ENCODE measurements at places on chromosomes 12 and 14.

DNA sequence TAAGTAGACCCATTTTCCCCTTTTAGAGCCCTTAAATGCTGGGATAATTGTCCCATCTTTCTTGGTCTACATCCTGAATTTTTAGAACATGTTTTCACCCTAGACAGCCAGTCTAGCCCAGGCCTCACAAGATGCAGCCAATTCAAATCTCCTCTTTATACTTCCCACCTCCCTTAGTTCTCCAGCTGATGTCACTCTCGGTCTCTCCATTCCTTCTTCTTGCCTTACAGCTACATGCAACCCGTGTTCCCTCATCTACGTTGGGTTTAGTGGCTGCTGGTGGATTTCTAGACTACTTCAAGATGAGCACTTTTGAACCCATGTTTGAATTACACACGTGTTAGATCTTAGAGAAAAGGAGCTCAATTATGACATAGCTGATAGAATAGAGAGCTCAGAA is 132.0 kb downstream of the PPM1H start:
- DNase-seq = peak; percentile 88

GRCh38 chr12:29545102-29545467 is 47.6 kb upstream of the OVCH1 start:
- DNase-seq = no peak

GRCh38 chr12:90695415-90695814 is 259.6 kb downstream of the CCER1 start:
- DNase-seq = no peak

DNA sequence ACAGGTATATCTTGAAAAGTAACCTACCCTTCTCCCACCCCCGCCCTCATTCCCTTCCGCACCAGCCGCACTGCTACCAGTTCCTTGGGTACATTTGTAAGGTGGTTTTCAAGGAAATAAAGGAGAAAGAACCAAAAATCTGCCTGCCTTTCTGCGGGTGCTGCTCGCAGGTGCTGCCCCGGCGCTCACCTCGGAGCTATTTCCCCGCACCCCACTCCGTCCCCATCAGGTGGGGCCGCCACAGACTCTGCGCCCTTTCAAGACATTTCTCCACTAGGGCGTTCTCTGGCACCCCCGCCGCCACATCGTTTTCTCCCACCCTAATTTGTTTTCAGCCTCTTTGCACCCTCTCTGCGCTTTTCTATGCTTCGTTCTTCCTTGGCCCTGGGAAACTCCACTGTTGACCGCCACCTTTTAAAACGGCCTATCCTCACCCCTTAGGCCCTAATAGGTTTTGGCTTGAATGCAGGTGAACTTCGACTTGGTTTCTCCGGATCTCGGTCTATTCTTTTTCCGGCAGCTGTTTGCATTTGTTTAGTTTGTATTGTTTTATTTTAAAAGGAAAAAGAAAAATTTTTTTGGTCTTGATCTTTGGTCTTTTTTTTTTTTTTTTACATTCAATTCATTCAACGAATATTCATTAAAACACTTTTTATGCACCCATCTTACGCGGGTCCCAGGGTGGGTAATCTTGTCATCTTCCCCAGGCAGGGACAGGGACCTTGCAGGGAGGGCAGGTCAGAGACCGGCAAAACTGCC is 3.0 kb downstream of the VSX2 start:
- DNase-seq = peak; percentile 50

- DNase-seq = no peak
Measured at GRCh38 chr14:53295985-53296582, 143.0 kb upstream of the DDHD1 start.

DNA sequence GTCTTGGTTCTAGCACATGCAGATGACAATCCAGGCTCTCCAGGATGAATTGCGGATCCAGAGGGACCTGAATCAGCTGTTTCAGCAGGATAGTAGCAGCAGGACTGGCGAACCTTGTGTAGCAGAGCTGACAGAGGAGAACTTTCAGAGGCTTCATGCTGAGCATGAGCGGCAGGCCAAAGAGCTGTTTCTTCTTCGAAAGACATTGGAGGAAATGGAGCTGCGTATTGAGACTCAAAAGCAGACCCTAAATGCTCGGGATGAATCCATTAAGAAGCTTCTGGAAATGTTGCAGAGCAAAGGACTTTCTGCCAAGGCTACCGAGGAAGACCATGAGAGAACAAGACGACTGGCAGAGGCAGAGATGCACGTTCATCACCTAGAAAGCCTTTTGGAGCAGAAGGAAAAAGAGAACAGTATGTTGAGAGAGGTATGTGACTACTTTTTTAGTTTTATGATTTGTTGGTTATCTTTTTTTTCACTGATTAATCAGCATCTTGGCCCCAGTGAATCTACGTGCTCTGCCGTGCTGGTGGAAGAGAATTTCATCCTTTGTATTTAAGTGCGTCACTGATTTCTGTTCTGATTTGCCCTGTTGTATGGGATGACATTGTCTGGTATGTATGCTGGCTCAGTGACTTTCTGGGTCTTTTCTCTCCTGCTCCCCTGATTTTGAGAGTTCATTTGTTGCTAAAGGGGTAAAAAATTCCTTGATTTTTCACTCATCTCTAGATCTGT is 92.3 kb downstream of the ERC1 start:
- no peak for DNase-seq

DNA sequence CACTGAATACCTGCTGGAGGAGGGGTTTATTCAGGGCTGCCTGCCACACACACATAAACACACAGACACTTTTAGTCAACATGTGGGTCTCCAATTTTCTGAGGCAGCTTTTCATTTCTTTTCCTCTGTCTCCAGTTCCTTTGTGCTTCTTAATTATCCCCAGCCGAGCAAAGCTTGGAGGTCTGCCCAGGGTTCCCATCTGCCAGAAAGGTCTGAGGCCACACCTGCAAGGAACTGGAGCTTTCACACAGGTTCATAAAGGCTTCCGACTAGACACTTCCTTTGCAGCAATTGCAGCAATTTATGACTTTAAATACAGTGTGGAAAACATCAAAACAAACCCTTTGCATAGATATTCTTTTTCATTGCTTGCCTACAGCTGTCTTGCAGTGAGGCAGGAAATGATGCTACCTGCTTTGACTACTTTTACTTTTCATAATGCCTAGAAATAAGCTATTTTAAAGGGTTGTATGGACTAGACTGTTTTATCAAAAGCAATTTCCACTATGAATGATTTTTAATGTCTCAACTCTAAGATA is 1318.9 kb downstream of the AACS start:
- no peak for DNase-seq

GRCh38 chr12:75960954-75961661 is 70.5 kb downstream of the PHLDA1 start:
- no peak for DNase-seq

DNA sequence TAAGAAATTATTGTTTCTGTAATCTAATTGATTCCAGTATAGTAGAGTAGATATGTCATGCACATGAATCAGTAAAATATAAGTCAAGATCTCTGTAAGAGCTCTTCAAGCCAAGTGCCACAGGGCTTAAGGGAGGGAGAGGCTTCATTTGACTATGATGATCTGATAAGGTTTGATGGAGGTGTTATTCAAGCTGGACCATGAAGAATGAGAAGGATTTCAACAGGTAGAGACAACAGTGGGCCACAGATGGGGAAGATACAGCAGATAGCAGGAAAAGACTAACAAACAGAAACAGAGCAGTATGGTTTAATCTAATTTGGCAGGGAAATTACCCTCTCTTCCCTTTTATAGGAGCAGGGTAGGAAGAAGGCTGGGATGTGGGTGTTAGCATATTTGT is 40.6 kb upstream of the FKBP4 start:
- DNase-seq = no peak

GRCh38 chr14:100769035-100769939 is 42.6 kb downstream of the DLK1 start:
- DNase-seq = no peak

Measured in osteoblast (primary cell).